ENCODE measurements at places on chromosomes 12 and 14.

GRCh38 chr12:24478254-24478653, 470.6 kb downstream of the BCAT1 start:
- no peak for DNase-seq

DNA sequence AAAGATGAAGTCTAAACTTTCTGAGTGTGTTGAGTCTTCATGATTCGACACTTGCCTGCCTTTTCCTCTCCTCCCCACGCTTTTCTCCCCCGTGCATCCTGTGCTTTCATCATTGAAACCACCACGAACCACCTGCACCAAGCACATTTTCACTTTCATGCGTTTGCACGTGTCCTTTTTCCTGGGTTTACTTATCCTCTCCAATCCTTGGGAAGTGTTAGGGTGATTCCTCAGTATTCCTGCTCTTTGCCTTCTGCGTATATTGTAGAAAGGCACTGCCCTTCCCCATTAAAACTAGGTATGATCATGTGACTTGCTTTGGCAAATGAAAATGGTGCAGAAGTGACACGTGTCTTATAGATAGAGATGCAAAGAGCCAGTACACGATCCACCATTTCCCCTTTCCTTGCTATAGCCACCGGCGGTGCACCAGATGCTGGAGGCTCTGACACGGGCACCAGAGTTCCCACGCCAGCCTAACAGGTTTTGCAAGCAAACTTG, 106.6 kb downstream of the BRMS1L start:
- DNase-seq: peak; percentile 11

- no peak for DNase-seq
These were observed 34.7 kb upstream of the AP4S1 start for GRCh38 chr14:30990770-30991169.

DNA sequence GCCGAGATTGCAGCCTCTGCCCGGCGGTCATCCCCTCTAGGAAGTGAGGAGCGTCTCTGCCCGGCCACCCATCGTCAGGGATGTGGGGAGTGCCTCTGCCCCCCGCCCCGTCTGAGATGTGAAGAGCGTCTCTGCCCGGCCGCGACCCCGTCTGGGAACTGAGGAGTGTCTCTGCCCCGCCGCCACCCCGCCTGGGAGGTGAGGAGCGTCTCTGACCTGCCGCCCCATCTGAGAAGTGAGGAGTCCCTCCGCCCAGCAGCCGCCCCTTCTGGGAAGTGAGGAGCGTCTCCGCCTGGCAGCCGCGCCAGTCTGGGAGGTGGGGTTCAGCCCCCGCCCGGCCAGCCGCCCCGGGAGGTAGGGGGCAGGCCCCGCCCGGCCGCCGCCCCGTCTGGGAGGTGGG, 544.0 kb downstream of the CCER1 start:
- DNase-seq: no peak

DNA sequence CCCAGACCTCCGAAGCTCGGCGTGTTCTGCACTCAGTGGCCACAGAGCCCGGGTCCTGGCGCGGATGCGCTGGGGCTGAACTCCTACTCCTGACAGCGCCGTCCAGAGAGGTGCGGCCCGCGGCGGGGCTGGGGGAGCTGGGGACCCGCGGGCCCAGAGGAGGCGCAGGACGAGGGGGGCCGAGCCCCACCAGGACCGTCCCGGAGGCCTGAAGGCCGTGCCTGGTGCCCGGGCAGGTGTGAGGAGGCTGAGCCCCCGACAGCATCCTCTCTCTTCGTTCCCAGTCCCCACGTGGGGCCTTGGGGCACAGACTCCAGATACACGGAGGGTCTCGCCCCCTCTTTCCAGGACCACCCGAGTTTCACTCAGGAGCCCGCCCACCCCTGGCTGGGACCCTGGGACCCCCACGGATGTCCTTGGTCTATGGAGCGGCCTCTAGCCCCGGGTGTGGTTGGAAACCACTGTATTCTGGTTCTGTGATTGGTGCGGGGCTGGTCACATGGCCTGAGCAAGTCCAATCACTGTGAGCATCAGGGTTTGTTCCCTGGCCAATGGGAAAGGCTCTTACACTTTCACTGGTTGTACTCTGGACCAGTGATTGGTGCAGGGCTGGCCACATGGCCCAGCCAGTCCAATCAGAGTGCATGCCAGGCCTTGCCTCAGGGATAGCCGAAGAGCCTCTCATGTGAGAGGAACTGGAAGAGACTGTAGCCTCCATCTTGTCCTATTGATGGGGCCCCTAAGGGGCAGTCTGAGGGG, 217.6 kb upstream of the SFSWAP start:
- DNase-seq: no peak

DNA sequence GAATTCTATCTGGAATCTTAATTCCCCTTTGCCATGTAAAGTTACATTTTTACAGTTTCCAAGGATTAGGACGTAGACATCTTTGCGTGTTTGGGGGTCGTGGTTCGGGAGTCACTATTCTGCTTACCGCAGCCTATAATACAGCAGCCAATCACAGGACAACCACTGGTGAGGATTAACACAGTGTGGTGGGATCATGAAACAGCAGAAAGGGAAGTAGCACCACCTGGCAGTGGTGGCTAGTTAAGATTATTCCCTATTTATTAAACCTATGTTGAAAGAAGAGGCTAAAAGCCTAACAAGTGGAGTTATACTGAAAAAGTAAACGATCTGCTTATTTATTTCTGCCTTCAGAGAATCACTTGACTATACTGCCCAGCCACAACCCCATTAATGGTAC, 71.7 kb downstream of the IPO8 start:
- DNase-seq: no peak

DNA sequence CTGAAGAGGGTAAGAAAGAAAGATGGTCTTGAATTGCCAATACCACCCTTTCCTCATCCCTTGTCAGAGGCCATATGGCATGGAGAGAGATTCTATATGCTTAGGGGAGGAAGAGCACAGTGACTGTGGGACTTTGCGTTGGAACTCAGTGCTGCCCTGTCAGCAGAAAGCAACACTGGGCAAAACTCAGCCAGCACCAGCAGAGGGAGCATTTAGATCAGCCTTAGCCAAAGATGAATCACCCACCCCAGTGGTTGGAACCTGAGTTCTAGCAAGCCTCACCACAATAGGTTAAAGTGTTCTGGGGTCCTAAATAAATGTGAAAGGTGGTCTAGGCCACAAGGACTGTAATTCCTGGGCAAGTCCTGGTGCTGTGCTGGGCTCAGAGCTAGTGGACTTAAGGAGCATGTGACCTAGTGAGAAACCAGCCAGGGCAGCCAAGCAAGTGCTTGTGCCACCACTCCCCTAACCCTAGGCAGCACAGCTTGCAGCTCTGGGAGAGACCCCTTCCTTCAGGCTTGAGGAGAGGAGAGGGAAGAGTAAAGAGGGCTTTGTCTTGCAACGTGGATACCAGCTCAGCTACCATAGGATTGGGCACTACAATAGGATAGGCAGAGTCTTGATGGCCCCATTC, 11.4 kb upstream of the BCAT1 start:
- peak; percentile 27 for DNase-seq

GRCh38 chr14:22886500-22887259, 3.7 kb downstream of the REM2 start:
- peak; percentile 79 for DNase-seq

GRCh38 chr12:130286741-130287440, 50.8 kb upstream of the PIWIL1 start:
- DNase-seq: no peak

- no peak for DNase-seq
These were observed 78.9 kb upstream of the PSMA6 start for GRCh38 chr14:35213143-35213788.

GRCh38 chr12:32777159-32777558, 21.5 kb upstream of the YARS2 start:
- DNase-seq: no peak

GRCh38 chr14:20613094-20614037, 22.2 kb upstream of the RNASE12 start:
- DNase-seq: peak; percentile 92

GRCh38 chr12:98743362-98743953, 98.4 kb downstream of the APAF1 start:
- DNase-seq: peak; percentile 33

DNA sequence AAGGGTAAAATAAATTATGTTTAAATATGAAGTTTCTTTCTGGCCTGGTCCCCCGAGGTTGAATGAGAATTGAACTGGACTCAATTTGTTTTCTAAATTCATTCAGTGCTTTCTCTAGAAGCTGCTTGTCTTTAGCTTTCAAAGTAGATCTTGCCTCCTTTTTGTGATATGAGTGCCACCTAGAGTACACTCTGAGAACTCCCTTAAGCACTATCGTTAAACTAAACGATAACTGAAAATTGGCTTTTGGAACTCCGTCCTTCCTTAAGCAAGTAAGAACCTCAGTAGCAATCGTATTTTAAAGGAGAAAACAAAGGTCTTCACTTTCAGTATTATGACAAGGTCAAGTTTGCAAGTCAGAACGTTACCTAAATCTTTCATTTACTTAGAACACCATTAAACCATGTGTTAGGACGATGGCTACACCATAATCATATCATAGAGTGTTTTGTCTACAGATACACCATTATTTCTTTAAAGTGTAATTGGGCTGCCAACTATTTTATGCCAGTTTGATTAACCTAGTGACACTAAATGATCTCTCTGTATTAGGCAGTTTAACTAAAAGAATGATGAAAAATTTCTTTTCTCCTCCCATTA, 364.8 kb downstream of the SNAPC1 start:
- peak; percentile 52 for DNase-seq

- DNase-seq: no peak
These were observed 18.7 kb upstream of the OASL start for GRCh38 chr12:121057794-121058193.

DNA sequence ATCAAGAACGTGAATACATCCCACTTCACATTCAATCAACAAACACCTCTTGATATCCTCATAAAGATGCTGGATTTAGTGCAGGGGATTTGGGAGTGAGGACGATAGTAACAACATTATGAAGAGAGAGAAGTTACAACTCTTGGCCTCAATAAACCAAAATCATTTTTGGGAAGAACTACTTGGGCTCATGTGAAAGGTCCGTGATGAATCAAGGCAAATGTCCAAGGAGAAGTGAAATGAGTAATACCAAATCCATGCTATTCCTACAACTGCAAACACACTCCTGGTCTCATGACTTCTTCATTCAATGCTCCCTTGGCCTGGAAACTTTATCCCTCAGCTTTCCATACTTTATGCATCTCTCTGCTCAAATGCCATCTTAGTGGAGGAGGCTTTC, 162.0 kb upstream of the LMNTD1 start:
- no peak for DNase-seq

DNA sequence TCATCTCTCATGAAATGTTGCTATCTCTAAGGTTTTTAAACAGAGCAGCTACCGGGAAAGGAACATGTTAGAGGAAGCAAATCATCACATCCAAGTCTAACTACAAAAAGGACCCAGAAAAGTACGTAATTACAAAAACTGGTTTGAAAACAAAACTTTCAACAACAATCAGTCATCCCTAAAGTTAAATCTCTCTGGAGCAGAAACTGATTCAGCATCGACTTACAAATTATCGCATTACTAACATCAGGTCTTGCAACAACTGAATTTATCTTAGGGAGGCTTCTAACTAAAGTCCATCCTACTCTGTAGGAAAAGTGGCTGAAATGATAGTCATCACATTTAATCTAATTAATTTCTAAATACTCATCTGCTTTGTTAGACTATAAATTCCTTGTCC, 137.0 kb downstream of the MED13L start:
- DNase-seq: no peak

DNA sequence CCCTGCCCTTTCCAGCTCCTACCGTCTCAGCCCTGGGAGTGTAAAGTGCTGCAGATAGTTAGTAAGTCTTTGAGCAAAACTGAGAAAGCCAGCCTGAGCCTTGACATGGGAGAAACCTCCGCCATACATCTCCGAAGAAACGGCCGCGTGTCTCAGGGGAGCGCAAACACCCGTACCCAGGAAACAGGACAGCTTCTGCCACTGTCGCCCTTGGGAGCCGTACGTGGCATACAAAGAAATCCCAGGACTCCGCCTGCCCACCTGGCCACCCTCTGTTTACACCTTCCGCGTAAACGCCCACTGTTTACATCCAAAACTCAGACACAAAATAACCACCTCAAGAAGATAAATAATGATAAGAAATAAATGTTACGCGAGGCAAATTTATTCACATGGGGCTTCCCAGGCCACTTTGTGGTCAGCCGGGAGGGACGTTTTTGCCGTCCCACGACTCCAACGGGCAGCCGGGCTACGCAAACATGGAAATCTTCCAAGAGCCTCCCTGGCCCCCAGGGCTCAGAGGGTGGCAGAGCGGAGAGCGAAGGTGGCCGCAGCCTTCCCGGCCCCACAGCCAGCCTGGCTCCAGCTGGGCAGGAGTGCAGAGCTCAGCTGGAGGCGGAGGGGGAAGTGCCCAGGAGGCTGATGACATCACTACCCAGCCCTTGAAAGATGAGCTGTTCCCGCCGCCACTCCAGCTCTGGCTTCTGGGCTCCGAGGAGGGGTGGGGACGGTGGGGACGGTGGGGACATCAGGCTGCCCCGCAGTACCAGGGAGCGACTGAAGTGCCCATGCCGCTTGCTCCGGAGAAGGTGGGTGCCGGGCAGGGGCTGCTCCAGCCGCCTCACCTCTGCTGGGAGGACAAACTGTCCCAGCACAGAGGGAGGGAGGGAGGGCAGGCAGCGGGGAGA, at the start of gene BDKRB2:
Gene BDKRB2, plus strand, starts transcription at position 689 of the 908 bp plus-strand sequence. CDS start 32,269 bp downstream, outside the sequence.
- no peak for DNase-seq

DNA sequence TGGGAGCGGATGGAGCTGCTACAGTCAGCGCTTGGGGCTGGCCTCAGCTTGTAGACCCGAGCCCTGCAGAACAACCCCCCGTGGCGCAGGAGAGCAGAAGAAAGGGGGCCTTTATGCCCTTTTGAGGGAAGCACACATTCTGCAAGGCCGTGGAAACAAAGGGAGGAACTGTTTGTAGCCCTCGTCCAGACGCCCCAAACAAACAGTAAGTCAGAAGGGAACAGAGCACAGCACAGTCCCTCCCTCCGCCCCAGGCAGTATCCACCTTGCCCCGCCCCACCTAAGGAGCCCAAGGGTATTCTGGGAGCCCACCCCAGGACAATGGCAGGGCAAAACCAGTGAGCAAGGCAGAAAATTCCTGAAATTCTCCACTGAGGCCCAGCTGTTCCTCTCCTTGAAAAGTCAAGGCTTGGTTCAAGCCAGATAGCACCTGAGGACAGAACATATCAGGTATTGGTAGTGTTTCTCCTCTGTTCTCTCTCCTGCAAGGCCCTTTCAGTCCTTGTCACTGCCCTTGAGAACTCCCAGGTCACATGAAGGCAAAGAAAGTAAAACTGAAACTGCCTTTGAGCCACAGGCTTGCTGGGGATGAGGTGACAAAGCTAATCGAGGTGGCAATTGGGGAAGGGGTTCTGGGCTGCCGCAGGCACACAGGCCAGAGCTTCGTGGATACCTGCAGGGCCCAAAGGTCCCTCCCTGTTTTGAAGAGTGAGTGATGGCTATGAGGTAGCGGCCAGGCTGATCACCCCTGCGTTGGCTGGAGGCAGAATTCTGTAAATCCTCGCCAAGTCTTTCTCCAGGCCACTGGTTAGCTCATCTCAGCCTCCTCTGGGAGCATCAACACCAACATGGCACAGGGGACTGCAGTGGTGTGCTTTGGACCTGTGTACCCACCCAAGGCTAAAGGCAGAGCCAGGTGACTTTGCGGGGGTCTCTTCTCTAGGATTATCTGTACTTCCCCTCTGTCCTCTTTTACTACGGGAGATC, 499 bp downstream of the DGLUCY start:
- peak; percentile 84 for DNase-seq

Data from CD4-positive, alpha-beta T cell treated with Interleukin-4 for 4 hours (primary cell).